Nephron progenitor cell (in vitro differentiated cells): ENCODE measurements at places on chromosomes 11 and 22.

DNA sequence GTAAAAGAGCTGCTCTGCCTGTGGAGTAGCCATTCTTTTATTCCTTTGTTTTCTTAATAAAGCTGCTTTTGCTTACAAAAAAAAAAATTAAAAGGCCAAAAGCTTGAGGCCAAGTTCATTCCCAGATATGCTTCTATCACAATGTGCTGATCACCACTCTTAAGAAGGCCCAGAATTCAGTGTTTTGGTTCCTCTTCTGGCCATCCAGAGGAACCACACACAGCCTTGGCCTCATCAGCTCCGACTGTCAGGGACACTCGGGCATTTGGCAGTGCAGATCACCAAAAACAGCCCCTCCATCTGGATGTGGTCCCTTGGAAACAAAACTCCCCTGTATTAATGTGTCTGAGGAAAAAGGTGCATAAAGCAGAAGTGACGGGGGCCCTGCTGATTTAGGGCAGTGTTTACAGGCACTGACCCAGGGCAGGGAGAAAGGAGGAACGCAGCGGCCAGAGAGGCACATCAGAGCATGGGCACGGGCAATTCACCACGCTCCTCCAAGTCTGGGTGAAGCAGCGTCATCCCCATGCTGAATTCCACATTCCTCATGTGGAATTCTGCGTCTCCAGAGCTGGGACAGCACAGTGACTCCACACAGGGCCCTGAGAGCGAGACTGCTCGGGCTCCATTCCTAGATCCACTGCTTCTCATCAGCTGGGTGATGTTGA lies 17.7 kb downstream of the POLDIP3 start:
- DNase-seq: no peak

- DNase-seq: no peak
Observed at GRCh38 chr22:17890245-17890671, 116.0 kb upstream of the BID start.

DNA sequence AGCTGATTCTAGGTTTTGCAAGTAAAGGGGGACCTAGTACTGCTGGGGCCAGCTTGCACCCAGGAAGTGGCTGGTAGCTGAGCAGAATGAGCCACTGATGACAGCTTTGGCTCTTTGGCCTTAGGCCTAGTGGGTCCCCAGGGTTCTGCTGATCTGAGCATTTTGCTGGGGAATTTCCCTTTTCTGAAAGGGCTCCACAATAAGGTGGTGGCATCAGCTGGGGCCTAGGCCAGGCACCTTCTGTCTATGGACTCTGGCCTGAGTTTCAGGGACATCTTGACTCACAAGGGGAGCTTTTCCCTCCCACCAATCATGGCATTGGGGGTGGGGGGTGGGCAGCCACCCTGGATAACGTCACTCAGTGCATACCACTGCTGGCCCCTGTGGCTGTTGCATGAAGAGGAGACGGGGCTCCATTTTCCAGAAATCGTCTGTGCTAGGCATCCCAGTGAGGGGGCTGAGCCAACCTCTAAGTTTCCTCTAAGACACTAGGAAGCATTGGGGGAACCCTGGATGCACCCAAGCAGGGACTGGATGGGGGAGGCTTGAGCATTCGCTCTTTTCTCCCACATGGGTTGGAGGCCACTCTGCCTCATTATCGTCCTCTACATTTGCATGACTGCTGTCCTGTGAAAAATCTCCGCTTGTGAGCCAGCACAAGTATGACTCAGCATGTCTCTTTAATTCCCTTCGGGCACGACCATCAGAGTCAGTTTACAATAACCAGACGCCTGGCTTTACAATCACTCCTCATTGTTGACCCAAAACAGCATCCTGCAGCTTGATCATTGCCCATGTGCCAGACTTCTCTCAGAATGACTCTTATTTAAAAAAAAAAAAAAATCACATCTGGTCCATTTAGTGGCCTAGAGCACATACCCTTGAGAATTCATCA lies 145.0 kb upstream of the THY1 start:
- no peak for DNase-seq

DNA sequence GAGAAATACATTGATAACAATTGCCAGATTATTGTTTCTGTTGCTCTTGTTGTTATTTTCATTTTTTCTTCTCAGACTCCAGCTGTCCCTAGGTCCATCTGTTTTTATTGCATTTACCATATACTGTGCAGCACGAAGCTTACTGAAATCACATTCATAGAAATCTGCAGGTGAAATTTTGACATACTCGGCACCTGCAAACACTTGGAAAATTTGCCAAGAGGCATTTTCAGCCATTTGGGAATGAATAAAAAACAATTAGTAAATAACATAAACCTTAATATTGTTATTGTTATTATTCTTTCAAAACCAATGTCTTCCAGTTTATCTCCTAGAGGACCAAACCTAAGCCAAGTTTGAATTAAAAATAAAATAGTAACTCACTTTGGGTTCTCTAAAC lies 2357.2 kb downstream of the LRRC4C start:
- DNase-seq: no peak

DNA sequence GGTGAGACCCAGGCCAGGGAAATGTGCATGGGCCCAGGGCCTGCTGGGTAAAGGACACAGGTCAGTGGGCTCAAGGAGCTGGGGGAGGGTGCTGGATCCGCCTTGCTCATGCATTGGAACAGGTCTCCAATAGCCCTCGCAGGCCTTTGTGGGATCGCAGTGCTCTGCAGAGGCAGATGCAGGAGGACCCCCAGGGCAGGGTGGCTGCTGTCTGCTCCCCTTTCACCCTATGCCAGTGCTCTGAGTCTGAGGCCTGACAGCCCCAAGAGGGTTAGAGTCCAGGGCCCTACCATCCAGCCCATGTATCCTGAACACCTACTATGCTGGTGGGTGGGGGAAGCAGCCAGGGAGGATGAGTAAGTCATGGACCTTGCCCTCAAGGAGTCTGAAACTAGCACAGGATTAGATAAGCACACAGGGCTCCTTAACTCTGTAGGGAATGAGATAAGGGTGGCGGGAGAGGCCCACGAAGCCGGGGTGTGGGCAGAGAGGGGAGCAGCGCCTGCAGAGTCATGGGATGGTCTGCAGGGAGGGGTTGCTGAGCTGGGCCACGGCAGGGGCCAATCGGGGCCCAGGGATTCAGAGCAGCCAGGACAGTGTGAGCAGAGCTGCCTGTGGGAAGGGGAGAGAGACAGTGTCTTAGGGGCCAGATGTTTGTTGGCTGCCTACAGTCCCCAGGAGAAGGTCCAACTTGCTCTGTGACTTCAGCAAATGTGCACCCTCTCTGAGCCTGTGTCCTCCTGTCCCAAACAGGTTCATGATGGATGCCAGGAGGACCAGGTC lies 10.5 kb upstream of the EHD1 start:
- no peak for DNase-seq

DNA sequence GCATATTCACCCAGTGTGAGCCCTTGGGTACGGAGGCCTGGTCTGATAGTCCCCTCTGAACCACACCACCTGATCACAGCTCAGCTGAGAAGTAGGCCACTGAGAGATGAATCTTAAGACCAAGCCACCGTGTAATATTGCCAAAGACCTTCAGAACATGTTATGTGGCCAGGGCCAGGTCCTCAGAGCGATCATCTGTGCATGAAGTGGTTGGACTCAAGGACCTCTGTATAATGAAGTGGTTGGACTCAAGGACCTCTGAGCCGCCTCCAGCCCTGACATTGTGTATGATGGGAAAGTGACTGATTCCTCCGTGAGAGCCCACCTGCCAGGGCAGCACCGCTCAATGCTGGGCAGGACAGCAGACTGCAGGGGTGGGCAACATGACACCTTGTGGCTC lies 70.2 kb downstream of the TP53I11 start:
- DNase-seq: no peak

GRCh38 chr11:67260406-67260805 lies 5.9 kb upstream of the GRK2 start:
- DNase-seq: no peak
